Caco-2 (cell line): ENCODE measurements at places on chromosomes 5 and 9. TPM values are rescaled to one million over a fixed set of nuclear protein-coding genes. Genes with fewer than 3 reads are reported as not detected.

- no peak overlapping the region for H3K27ac ChIP-seq
- no peaks in the 10 kb centered on the region for H3K4me1 ChIP-seq
- no peak overlapping the region for H3K4me3 ChIP-seq
- H3K36me3 ChIP-seq, result no peaks in the 10 kb centered on the region
Observed at GRCh38 chr5:65961633-65962032, 35.3 kb downstream of the ERBIN start.

DNA sequence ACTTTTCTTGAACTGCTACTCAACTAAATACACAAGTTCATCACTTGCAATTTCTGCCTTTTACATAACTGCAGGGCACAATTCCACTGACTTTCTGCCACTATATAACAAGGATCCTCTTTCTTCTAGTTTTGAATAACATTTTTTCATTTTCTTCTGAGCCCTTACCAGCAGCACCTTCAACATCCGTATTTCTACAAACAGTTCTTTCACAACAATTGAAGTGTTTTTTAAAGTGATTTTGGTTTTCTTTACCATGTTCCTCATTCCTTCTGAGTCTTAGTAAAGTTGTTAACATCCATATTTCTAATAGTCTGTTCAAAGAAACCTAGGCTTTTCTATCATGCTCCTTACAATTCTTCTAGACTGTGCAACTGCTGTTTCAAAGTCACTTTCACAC, 127.2 kb upstream of the PITX1 start:
- no peaks in the 10 kb centered on the region for H3K36me3 ChIP-seq
- no peaks in the 10 kb centered on the region for H3K27me3 ChIP-seq
- H3K4me1 ChIP-seq, result peaks cover 50% of the 10 kb centered on the region

GRCh38 chr9:109910671-109911518, 130.9 kb downstream of the PALM2AKAP2 start:
- H3K27me3 ChIP-seq, result no peaks in the 10 kb centered on the region
- no peaks in the 10 kb centered on the region for H3K4me1 ChIP-seq
- no peaks in the 10 kb centered on the region for H3K36me3 ChIP-seq

The FOXD4L3 gene
- 0.23 TPM in 1 of 2 replicates, not detected in the other for total RNA-seq

The IL33 gene
- total RNA-seq, result not detected in 2 replicates
